ENCODE measurements at places on chromosomes 5 and 9.

DNA sequence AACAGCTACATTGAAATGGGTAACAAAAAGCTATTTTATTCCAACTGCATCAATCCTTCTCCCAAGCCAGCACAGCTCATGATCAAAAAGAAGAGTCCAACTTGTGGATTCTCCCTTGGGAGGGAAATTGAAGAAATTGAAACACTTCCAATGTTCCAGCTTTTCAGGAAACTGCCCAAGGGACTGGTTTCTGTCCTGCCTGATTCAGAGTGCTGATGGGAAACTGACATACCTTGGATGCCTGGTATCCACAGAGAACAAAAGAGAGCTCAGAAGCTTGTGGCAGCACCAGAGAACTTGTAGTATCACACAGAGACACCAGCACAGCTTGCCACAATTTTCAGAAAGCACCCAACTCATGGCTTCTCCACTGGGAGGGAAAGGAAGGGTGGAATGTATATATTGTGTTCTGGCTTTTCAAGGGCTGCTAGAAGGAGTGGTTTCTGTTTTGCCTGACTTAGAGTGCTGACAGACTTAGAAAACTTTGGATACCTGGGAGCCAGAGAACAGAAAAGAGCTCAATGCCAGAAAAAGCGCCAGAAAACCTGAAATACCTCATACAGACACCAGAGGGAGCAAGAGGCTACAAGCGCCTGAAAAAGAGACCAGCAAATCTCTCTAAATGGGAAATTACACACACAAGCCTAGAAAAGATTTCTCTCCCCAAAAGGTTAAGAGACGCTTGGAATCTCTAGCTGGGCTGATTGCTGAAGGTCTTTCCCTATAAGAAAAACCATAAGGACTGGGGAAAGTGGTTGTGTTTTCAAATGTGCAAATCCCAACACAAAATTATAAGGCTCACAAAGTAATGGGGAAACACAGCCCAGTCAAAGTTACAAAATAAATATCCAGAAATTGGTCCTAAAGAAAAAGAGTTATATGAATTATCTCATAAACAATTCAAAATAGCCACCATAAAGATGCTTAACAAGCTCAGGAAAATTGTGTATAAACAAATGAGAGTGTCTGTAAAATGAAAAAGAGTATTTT is 178.8 kb downstream of the SPOCK1 start:
- no peak for DNase-seq

DNA sequence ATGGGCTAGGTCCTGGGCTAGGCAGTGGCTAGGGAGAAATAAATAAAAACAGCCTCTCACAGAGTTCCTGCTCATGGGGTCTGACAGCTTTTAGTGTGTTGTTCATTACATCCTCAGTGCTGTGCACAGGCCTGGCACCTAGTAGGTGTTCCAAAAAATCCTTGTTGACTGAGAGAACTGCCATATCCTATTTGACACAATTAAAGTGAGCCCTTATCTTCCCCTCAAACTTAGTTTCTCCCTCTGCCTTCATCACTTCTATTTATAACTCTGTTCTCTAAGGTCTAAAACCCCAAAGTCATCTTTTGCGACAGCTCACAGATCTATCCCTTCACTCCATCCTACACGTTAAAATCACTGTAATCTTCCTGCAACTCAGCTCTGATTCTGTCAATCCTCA is 549.1 kb upstream of the DAP start:
- DNase-seq = no peak

DNA sequence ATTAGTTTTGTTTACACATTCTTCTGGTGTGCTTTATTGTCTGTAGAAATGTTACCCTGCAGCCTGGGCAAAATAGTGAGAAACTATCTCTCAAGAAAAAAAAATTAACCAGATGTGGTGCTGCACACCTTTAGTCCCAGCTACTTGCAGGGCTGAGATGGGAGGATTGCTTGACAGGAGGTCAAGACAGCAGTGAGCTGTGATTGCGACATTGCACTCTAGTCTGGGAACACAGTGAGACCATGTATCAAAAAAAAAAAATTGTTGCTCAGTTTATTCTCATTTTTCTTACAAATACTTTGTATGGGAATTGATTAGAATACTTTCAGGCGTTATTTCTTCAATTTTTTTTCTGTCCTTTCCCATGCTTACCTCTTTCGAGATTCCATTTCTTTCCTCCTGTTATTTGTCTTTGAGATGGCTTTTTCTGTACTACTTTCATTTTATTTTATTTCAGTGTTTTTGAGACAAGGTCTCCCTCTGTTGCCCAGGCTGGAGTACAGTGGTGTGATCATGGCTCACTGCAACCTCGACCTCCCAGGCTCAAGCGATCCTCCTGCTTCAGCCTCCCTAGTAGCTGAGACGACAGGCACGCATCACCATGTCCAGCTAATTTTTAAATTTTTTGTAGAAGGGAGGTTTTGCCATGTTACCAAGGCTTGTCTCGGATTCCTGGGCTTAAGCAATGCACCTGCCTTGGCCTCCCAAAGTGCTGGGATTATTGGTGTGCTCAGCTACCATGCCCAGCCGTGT is 24.9 kb downstream of the TENT2 start:
- DNase-seq = no peak

DNA sequence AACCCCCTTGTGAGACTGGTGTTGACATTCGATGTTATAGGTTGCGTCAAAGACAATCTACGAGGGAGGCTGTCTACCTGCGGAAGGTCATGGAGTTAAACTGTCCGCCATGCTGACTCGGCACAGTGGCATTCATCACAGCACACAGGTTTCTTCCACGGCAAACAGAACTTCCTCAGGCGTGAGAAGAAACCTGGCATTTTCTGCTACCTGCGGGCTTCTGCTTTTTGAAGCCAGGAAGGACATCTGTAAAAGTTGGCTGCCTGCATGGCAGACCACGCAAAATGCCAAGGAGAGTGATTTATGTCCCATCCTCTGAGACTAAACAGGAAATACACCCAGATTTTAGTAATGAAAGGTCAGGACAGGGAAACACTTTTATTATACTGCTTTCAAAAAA is 809.8 kb upstream of the NUDT12 start:
- DNase-seq = no peak

DNA sequence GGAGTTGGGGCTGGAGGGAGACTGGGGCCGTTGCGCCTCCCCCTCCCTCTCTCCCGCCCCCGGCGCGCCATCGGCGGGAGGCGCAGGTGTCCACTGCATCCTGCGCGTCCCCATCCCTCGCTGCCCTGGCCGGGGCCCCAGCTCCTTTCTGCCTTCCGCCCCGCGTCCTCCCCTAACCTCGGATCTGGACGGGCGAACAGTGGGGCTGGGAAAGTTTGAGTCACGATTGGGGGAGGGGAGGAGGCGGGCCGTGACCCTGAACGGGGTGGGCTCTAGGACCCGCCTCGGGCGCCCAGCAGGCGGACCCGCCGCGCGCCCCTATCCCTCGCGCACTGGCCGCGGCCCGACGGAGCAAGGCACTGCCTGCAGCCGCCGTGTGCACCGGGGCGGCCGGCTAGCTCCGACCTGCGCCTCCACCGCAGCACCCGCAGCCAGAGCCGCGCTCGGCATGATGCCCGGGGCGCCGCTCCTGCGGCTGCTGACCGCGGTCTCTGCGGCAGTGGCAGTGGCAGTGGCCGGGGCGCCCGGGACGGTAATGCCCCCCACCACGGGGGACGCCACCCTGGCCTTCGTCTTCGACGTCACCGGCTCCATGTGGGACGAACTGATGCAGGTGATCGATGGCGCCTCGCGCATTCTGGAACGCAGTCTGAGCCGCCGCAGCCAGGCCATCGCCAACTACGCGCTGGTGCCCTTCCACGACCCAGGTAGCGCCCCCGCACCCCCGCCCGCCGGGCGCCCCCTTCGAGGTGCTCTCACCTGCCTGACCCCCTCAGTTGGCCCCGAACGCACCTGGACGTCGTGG is at the start of gene HMCN2:
HMCN2 (plus strand) TSS at position 330 of the 805 bp plus-strand sequence; CDS start at position 449, 119 bp downstream.
- DNase-seq = no peak

DNA sequence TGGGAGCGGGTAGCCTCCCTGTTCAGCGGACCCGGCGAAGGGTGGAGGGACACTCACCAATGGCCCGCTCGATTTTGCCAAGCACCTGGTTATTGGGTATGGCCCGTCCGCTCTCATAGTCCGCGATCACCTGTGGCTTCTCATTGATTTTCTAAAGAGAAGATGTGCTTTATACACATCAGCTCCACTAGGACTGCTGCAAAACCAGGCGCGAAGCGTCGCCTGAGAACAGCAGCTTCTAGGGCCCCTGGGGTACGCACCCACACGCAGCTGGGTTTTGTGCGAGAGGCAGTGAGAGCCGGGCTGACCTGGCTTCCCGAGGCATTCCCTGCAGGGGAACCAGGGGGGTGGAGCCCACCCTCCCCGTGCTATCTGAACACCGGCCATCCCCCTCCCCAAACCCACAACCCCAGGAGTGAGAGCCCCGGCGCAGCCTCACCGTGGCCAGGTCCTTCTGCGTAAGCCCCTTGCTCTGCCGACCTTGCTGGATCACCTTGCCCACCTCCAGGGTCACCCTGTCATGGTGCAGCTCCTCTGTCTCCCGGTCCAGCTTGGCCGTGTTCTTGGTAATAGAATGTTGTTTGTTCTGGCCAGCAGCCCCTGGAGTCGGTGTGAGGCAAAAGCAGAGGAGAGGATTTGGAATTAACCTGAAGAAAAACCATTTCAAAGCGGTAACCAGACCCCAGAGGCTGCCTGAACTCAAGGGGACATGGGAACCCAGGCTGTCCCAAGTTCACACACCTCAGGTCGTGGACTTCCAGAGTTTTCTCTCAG is 3.1 kb downstream of the EDF1 start:
- no peak for DNase-seq

GRCh38 chr9:29220596-29221251 is 1647.4 kb upstream of the C9orf72 start:
- no peak for DNase-seq
